ENCODE measurements at places on chromosomes 5 and 9.

GRCh38 chr9:113501129-113501686 is 37.7 kb downstream of the RGS3 start:
- no peak for DNase-seq

GRCh38 chr5:23742701-23743100 is 235.3 kb downstream of the PRDM9 start:
- no peak for DNase-seq

DNA sequence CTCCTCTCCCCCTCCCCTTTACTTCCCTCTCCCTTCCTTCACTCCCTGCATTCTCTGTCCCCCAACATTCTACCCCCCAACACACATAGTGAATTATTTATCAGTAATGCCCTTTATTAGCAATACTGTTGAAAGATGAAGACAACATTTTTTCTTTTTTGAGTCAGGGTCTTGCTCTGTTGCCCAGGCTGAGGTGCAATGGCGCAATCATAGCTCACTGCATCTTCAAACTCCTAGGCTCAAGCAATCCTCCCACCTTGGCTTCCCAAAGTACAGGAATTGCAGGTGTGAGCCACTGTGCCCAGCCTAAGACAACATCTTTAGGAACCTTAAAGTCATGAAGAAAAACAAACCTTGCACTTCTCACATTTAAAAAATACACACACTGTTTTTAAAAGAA is 130.6 kb downstream of the ZNF462 start:
- DNase-seq: no peak

- DNase-seq: no peak
Observed at GRCh38 chr5:179558932-179559283, 8.6 kb downstream of the RUFY1 start.

- no peak for DNase-seq
Observed at GRCh38 chr5:31559942-31560341, 27.8 kb downstream of the C5orf22 start.

- DNase-seq: no peak
Observed at GRCh38 chr5:122967085-122967484, 69.4 kb downstream of the PPIC start.

GRCh38 chr9:113690055-113690740 is 185.9 kb upstream of the ZNF618 start:
- DNase-seq: no peak
